ENCODE measurements at places on chromosomes 13 and 19.

DNA sequence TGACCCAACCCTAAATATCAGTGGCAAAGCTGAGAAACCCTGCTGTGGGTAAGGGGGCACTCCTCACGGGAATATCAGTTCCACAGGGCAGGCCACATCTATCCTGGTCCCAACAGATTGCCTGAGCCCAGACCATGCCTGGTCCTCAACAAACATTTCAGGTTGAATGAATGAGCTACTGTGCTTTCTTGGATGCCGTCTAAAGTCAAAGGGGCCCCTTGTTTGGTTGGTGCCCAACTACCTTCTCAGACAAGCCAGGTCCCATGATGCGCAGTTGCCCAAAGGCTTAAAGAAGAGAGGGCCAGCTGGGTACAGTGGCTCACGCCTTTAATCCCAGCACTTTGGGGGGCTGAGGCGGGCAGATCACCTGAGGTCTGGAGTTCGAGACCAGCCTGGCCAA, 2.4 kb downstream of the DPP9 start:
- DNase-seq, result no peak

DNA sequence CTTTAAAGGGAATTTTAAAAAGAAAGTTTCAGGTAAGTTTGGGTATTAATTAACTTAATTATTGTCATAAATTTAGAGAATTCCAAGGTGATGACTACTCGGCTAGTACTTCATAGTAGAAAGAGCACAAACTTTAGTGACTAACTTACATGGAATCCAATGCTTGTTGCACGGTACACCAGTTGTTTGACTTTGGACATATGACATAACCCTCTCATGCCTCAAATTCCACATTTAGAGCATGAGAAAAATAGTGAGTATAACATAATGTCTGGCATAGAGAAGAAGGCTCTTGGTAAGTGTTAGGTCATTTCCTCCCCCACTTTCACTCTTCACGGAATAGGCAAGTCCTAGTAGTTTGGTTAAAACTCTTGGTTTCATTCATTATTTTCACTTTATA, 1249.4 kb upstream of the SLC10A2 start:
- DNase-seq, result no peak

DNA sequence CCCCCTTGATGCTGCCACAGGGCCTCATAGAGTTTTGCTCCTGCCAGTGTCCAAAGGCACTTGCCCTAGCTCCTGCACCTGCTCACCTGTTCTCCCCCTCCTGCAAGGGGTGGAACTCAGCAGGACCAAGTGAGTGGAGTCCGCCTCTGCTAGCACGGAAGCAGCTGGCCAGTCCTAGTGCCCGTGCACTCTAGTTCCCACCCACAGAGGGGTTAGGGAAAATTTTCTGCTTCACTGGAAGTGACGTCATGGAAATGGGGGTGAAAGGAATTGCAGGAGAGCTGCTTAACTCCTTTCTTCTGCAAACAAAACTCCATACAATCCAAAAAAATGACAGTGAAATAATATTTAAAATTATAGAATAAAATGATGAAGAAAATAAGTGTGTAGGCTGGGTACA, 609.7 kb upstream of the SLITRK1 start:
- DNase-seq, result no peak

DNA sequence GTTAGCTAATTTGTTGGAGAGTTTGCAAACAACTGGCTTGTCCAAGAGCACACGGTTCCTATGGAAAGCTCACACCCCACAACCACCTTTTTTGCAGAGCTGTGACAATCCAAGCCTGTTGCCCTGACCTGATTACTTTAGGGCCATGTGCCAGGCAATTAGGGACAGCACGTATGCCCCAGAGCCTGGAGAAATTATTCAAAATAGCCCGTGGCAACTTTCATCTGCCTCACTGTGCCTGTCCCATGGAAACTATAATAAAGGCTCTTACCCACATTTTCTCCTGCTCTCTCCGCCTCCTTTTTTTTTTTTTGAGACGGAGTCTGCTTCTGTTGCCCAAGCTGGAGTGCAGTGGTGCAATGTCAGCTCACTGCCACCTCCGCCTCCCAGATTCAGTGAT, 18.6 kb upstream of the FBN3 start:
- no peak for DNase-seq

DNA sequence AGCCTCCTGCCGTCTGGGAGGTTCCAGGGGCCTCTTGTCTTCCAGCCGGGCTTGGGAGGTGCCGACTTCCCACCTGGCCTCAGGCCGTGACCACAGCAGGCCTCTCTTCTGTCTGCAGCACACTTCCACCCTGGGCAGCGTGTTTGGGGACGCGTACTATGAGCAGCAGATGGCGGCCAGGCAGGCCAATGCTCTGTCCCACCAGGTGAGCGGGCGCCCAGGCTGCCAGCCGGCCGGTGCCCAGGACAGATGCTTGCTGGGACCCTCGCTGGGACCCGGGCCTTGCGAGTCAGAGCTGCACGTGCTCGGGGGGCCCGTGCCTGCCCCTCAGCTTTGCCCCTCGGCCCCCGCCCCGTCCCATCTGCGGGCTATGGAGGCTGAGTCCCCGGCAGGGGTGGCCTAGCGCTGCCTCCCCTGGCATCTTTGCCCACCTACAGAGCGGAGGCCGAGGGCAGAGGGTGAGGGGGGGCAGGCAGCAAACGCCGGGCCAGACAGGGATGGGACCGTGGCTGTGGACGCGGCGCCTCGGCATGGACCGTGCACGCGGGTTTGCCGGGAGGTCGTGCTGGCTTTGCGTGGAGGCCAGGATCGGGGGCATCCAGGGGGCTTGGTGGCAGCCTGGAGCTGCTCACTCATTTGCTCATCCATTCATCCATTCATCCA, 16.2 kb downstream of the COMP start:
- no peak for DNase-seq

DNA sequence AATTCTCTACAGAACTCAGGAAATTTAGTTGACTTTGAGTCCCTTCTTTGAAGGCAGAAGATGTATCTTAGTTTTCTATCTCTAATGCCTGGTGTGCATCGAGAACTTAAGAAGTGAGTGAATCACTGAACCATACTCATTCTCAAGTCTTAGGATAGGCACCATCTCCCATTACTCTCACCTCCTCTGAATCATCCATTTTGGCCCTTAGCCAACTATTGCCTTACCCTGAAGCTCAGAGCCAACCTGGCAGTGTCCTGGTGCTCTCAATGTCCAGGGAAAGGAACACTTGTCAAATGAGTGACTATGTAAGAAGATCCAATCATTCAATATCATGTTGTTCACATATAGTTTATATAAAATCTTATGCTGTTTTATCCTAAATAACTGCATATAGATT, 146.6 kb downstream of the RGCC start:
- DNase-seq, result no peak
